ENCODE measurements at places on chromosomes 11 and 22.

DNA sequence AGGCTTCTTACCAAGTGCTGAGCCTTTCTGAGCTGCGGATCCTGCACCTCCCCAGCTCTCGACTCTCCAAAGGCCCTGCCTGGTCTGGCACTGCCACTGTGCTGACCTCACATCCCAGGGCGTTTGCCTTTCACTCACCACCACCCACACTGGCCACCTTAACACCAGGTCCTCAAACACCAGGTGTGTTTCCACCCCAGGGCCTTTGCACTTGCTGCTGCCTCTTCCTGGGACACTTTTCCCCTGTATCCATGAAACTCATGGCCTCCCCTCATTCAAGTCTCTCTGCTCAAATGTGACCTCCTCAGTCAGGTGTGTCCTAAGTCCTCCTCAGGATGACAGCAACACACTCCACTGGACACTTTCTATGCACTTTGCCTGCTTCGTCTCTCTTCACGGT, 51.4 kb upstream of the ANO1 start:
- DNase-seq = no peak

GRCh38 chr22:19203834-19204233, 25.3 kb upstream of the SLC25A1 start:
- DNase-seq = no peak

GRCh38 chr11:66492161-66492865, 12.1 kb downstream of the DPP3 start:
- no peak for DNase-seq

- no peak for DNase-seq
Measured at GRCh38 chr11:67564230-67564629, 19.4 kb upstream of the GSTP1 start.

DNA sequence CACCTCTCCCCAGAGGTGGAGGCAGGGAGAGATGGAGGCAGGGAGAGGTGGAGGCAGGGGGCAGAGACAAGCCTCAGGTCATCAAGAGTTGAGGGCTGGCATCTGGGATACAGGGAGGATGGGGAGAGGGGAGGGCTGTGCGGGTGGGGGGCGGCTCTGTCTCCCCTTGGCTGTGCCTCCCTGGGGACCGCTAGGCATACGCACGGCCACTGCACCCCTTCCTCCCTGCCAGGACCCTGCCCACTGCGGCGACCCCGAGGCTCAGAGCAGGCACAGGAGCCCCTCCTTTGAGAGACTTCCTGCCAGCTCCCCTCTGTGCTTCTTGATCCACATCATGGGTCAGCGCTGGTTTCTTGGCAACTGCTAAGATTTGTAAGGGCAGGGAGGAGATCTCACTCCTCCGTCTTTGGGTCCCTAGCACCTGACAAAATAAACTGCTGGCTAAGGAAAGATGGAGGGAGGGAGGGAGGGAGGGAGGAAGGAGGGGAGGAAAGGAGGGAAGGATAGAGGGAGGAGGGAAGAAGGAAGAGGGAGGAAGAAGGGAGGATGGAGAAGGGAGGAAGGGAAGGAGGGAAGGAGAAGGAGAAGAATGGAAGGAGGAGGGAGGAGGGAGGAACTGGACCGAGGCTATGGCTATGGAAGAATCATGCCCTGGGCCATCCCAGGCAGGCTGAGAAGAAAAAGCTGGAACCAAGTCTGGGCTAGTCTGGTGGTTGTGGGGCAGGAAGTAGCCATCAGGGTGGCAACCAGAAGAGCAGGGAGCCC, 18.5 kb downstream of the PRR33 start:
- DNase-seq = no peak

DNA sequence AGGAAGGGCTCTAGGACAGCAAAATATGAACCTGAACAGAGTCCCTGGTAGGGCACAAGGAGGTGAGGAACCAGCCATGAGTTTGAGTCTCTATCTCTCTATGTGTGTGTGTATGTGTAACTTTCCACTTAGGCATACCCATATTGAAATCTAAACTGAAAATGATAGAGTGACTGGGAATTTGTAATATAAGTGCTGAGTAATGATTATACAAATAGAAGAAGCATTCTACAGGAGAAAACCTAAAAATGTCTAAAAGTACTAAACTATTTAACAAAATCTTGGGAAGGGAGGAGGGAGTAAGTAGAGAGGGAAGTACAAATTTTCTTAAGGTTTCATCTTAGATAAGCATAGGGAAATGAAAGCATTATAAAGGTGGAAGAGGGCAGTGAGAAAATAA, 97.1 kb upstream of the ZC3H12C start:
- no peak for DNase-seq

DNA sequence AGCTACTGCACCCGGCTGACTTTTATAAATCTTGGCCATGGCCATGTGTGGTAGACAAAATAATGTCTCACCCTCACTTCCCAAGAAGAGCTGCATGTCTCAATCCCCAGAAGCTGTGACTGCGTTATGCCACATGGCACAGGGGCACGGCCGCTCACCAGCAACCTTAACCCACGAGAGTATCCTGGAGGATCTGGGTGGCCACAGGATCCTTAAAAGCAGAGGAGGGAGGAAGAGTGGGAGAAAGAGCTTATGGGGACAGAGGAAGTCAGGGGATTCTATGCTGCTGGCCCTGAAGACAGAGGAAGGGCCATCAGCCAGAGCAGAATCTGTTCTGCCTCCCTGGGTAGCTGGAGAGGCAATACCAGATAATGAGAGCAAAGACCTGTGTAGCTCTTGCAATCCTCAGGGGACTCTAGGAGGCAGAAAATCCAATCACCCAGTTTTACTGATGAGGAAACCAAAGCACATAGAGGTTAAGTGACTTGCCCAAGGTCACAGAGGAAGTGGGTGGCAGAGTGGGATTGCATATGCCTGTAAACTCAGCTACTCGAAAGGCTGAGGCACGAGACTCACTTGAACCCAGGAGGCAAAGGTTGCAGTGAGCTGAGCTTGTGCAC, 55.3 kb downstream of the CELSR1 start:
- no peak for DNase-seq

GRCh38 chr22:42156121-42156520, 25.5 kb upstream of the CYP2D6 start:
- no peak for DNase-seq

DNA sequence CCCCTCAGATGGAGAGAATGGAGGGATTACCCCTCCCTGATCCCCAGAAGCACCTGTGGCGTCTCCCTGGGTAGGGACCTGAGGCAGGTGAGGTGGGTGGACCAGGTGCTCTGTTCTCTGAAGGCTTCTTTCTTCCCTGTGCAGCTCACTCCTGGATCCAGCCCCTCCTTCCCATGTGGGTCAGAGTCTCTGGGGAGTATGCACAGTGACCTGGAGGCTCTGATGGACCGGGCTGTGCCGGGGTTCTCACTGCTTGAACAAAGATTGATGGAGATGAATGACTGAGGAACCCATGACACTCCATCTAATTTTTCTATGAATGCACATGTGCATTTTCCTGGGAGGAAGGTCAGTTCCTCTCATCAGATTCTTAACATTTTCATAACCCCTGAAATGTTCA, 78.6 kb upstream of the SHANK2 start:
- DNase-seq = no peak

DNA sequence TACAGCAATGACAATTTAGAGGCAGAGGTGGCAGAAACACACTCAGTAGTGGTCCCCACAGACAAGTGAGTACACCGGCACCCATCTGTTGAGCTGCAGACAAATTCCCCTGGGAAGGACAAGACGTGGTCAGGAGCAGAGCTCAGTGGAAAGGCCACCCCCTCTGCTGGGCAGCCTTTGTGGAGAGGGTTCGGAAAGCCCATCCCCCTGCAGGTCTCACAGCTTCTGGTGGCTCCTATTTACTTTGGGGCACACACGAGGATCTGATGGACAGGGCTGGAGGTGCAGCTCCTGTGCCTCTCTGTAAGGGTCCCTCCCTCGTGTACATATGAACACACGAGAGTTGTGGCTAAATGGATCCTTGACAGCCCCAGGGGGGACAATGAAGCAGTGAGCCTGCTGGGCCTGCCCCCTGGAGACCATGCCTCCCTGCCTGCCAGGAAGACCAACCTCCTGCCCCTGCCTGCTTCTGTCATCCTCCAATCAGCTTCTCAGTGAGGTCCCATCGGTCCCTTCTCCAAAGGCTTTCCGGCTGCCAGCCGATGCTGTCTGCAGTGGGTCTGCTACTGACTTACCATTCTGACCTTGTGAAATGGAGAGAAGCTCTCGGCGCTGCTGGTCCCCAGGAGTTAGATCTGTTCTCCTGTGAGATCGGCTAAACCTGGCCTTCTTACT, 161.5 kb downstream of the CACNA1I start:
- no peak for DNase-seq
